AG04449 (cell line): ENCODE measurements at places on chromosomes 11 and 22.

- DNase-seq, result no peak
Observed at GRCh38 chr22:17808693-17809403, 34.6 kb upstream of the BID start.

DNA sequence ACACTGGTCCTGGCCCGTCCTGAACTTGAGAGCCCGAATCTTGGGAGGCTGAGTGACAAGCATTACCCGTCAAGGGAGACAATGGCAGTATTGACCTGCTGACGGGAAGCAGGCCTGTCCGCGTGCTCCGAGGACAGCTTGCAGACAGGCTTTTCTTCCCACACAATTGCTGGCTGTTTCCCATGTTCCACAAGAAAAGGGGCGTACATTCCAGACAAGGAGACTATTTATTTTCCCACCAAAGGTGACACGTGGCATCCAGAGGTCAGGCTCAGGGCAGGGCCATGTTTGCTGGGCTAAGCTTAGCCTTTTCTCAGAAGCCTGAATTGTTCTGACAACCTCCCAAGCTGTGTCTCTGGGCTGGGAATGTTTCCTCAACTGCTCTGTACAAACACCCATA, 86.9 kb upstream of the SPON1 start:
- no peak for DNase-seq

GRCh38 chr11:122022646-122023045, 93.4 kb downstream of the BLID start:
- no peak for DNase-seq

- DNase-seq, result no peak
Observed at GRCh38 chr11:95521133-95521542, 268.4 kb downstream of the FAM76B start.

DNA sequence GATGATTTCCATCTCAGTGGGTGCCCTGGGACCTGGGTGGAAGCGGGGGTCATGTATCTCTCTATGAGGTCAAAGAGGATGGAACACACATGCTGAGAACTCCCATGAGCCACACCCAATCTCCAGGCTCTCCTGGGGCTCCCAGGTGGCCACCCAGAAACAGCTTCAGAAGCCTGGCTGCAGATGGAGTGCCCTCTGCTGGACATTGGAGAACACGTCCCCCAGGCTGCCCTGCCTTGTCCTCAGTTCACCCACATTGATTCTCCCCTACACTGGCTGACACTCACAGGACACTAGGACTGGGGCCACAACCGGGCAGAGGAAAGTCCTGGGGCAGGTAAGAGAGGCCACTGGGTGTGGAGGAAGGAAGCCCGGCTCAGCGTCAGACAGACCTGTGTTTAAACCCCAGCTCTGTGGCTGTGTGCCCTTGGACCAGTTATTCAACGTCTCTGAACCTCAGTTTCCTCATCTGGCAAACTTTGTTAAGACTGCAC, 4.5 kb upstream of the NOL12 start:
- no peak for DNase-seq

DNA sequence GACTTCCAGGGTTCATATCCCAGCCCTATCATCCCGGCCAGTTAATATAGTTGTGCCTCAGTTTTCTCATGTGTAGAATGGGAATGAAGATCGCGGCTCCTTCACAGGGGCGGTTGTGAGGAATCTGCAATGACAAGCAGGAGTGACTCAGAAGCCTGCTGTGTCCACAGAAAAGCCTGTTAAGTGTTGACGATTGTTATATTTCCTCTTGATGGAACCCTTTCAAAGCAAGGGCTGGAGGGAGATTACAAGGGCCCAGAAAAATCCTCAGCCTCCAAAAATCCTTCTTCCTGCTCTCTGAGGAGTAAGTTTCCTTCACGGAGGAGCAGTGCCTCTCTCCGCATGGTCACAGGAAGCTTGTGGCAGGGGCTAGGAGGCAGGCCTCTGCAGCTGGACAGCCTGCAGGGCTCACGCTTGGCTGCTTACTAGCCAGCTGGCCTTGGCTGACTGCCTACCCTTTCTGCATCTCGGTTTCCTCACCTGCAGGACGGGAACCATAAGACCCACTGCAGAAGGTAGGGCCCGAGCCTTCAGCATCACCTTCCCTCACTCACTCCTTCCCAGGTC, 63.4 kb downstream of the CACNG2 start:
- no peak for DNase-seq

- DNase-seq, result no peak
Observed at GRCh38 chr11:46778416-46778815, 59.4 kb downstream of the F2 start.
